ENCODE measurements at places on chromosomes 4 and X.

DNA sequence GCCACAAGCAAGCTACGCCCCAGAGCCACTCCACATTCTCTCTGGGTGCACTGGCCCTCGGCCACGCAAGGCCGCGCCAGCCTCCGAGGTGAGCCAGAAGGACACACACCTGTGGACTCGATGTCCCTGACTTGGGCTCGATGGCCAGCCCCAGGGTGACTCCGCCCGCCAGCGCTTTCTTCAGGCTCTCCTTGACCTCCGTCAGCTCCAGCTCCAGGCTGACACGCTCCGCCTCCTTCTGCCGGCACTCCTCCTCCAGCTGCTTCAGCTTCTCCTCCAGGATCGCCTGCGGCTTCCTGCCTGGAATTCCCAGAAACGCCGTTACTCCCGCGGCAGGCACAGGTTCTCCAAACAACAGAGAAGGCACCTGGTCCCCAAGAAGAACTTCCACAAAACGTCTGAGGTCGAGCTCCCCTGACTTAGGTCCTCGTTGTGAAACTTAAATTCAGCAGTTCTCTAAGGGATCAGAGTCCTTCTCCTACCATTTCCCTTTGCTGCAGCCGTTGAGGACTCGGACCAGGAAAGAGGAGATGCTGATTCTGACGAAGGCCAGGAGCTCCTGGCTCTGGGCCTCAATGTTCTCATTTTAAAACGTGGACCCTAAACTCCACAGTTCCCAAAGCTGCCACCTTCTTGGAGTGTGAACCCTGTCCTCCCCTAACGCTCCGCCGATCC is 166.8 kb downstream of the AFAP1 start:
- DNase-seq = no peak

GRCh38 chr4:16140879-16141249 is 57.0 kb upstream of the PROM1 start:
- DNase-seq = no peak

- DNase-seq = no peak
These were observed 62.4 kb upstream of the WDFY3 start for GRCh38 chr4:85028910-85029309.

- no peak for DNase-seq
These were observed 168.0 kb downstream of the BANK1 start for GRCh38 chr4:101958547-101958946.

DNA sequence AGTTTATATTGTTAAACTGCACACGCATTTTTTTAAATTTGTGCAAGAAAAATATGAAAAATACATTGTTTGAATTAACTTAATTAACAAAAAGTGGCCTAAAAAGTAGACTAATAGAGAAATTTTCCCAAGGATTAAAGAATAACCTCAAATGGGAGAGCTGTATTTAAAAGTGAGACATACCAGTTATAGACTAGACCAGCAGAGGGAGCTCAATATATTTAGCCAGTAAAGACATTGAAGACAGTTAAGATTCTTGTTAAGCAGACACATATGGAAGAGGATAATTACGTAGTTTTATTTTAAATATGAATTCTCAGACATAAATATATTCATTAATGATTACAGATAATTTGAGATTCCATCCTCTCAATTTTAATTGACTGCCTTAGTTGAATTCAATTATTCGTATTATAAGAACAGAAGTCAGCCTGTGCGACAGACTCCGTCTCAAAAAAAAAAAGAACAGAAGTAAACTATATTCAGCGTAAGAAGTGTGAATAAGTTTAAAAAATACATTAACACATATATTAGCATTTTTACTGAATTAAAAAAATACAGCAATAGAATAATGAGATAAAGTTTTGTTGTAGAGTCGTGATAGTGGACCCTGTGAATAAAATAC is 64.8 kb downstream of the GLRA3 start:
- DNase-seq = no peak

- peak; percentile 13 for DNase-seq
These were observed 25.5 kb downstream of the GPAT3 start for GRCh38 chr4:83561381-83561780.

DNA sequence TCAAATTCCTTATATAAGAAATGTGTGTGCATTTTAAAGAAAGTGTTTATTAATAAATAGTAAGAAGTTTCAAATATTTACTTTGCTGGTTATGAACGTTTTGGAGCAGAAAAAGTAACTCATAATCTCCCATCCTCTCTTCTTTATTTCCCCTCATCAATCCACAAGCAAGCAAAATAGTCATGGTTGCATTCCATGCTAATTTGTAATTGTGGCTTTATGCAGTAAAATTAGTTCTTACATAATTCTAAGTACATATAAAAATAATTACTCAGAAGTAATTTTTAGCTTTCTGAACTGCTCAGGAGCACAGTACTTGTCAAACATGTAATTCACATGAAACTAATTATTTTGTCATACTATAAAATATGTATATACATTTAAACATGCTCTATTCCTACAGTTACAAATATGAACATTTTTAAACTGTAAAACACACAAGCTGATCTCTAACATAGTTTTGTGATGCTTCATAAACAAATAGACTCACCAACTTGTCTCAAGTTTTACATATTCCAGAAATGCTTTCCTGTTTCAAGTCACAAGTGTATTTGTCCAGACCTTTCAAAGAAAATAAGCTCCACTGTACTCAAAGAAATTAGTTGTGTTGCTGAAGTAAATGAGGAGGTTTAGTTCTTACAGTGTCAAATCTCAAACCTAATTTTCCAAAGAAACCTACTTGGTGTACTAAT is 218.9 kb downstream of the PABPC4L start:
- no peak for DNase-seq

GRCh38 chr4:174312993-174313392 is 29.3 kb downstream of the CEP44 start:
- DNase-seq = no peak

DNA sequence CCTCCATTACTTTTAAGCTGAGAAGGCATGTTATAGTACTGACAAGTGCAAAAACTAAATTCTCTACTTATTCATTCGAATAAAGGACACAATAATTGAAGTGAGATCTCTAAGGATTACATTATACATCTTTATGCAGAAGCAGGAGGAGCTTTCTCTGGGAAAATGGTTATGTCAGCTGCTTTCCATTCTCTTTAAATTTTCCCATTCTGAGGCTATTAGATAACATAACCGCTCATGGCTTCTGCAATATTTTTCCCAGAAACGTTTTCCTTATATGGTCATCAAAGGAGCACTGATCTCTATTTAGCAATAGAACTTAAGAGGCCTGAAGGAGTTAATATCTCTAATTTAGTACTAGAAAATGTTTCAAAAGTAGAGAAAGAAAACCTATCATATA is 221.6 kb downstream of the NSUN7 start:
- no peak for DNase-seq

- DNase-seq = no peak
These were observed 284.1 kb upstream of the TENM3 start for GRCh38 chr4:181959121-181959520.
